ENCODE measurements at places on chromosomes 6 and 20.

GRCh38 chr20:43680981-43681380, 14.1 kb downstream of the MYBL2 start:
- no peak for DNase-seq

DNA sequence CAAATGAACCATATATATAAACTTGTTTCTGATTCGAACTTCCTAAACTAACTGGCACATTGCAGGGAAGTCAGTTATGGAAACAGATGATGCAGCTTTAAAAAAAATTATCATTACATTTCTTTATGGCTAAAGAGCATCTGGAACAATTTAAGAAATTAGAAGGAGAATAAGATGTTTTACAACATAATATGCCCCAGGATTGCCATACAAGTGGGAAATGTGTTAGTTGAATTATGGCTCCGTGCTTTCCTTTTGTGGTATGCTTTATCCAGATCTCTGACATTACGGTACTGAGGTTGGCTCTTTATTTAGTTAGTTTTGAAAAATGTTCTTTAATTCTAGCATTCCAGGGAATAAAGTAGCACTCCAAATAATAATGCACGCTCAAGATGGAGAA, 343.0 kb upstream of the ZFP64 start:
- no peak for DNase-seq

DNA sequence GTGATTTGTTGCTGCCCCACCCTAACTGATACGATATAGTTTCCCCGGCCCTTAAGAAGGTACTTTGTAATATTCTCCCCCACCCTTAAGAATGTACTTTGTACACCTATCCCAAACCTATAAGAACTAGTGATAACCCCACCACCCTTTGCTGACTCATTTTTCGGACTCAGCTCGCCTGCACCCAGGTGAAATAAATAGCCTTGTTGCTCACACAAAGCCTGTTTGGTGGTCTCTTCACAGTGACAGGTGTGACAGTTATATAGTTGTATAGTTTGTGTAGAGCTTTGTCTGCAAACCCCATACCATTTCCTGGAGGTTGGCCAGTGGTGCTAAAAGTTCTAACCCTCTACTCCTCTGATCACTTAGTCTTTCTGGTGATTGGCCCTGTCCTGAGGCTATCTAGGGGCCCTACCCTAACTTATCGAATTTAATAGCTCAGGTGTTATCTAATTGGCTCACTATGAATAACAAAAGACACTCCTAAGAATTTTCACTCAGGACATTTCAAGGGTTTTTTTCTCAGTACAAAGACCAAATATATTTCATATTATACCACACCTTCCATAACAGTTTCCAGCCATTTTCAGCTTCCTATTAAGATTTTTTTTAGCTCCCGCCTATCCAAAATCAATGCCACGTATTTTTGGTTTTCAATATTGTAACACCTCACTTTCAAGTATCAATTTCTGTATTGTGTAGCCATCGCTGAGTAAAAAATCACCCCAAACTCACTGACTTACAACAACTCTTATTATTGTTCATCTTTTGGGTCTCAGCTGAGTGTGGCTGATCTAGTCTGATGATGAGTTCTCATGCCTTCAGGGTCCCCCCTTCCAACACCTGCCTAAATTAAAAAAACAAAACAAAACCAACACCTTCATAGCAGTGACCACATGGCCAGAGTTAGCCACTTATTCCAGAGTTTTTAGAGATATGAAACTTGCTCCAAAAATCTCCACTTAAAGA, 9.8 kb upstream of the BTN1A1 start:
- no peak for DNase-seq

GRCh38 chr6:74705451-74705850, 500.4 kb downstream of the COL12A1 start:
- DNase-seq, result no peak

GRCh38 chr6:71457929-71458328, 169.3 kb downstream of the OGFRL1 start:
- no peak for DNase-seq

- peak; percentile 68 for DNase-seq
Measured at GRCh38 chr6:138817799-138818198, 21.9 kb downstream of the ECT2L start.

DNA sequence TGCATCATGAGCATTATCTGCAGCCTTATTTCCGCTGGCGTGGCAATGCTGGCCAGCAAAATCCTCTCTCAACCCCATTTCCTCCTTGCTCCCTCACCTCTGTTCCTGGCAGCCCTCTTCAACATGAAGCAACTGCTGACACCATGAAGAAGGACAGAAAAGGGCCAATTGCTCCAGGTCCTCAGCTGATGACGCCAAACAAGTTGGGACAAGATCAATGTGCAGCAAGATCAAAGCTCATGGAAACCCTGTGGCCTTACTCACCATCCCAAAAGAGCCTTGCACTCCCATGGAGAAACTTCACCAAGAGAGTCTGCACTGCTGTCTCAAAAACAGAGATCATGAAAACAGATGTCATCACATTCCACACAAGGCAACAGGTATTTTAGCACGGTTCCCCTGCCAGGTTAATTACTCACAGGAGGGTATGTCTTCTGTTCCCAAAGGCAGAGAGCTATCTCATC, 7.4 kb downstream of the GFOD1 start:
- no peak for DNase-seq

- DNase-seq, result no peak
Measured at GRCh38 chr6:95280686-95281273, 296.6 kb upstream of the MANEA start.

DNA sequence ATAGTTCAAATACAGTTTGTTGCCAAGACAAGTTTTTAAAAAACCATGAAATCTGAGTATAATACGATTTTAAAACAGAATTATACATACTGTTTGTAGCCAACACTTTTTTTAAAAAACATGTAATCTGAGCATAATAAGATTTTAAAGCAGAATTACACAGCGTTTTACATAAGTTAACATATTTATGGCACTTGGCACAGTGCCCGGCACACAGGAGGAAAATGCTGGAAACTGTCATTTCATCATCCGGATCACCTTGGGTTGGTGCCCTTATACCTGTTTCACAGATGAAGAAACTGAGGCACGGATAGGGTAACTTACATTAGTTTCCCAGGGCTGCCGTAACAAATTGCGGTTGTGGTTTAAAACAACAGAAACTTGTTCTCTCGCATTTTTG, 193.0 kb downstream of the BMP7 start:
- DNase-seq, result no peak

GRCh38 chr20:47544240-47544639, 42.6 kb downstream of the NCOA3 start:
- no peak for DNase-seq

GRCh38 chr6:142902636-142903053, 42.3 kb downstream of the HIVEP2 start:
- DNase-seq, result peak; percentile 48

- peak; percentile 81 for DNase-seq
Measured at GRCh38 chr6:118697554-118697953, 46.2 kb upstream of the CEP85L start.

GRCh38 chr6:31652925-31653724, 664 bp upstream of the BAG6 start:
- peak; percentile 95 for DNase-seq

DNA sequence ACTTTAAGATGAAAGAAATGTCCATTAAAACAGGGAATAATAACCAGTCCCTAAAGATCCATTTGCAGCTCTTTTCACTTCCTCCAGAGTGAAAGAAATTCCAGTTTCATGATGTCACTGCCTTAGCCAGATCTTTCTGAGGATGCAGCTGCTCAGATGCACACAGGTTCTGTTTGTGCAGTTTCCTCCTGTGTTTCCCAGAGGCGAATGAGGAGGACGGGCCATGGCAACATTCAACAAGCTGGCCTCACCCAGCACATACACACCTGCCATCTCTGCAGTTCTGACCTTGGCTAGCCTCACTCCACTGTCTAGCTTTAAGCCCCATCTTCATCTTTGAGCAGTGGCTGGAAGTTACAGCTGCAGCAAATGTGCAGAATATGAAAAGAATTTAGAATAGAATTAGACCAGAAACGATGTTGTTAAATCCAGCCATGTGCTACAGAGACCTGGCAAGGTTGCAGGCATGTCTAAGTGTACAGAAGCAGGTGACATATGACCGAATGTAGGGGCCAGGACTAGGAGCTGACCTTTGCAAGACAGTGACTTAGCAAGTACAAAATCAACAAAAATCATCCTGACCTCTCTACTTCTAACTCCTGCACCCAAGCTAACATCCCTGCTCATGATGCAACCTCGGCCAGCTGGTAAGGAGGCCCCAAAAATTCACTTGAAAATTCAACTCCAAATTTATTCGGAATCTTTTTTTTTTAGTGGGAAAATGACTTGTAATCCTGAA, 35.0 kb downstream of the FAM50B start:
- DNase-seq, result no peak

GRCh38 chr20:41512624-41513023, 105.6 kb downstream of the CHD6 start:
- no peak for DNase-seq

- DNase-seq, result peak; percentile 66
Measured at GRCh38 chr20:58907320-58908137, 55.0 kb downstream of the GNAS start.

GRCh38 chr6:25583099-25583498, 68.9 kb upstream of the SCGN start:
- no peak for DNase-seq

DNA sequence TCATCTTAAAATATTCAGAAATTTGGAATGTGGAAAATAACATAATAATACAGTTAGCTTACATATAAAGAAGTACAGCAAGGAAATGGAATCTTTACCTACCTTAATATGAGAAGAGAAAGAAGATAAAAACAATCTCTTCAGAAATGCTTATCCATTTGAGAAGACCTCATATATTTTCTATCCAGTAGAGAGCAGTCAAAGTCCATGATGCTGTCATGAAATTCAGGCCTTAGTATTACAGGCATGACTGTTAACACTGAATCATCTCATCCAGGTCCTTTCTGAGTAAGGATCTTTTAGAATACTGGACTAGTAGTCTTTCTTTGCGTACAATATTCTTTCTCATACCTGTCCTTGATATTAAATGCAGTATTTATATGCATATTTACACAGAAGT, 713.4 kb downstream of the CD109 start:
- no peak for DNase-seq

DNA sequence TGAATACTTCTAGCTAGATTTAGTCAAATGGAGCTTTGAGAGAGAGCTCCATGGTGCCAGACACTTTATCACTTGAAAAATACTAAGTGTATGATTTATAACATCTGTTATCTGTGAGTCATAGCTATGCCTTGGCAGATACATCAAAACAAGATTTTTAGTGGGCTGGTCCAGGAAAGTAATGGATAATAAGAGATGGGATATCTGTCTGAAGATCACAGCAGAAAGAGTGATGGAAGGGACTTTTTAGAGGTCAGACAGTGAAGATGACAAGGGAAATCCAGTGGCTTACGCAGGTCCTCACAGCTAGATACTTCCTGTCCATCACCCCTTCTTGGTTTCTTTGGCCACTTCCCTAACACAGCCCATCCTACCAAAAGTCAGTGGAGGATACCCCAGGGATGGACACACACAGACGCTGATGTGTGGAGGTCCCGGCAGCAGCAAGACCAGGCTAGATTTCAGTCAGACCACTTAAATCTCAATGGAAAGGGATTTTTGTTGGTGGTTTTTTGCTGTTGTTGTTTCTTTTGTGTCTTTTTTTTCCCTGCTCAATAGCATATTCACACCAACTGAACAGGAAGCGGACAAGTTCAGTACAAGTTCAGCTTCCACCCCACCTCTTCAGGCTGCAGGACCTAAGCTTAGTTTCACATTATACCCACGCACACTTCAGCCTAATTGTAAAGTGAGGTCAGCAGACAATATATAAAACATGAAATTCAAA, 209.3 kb downstream of the ALDH8A1 start:
- no peak for DNase-seq

- no peak for DNase-seq
Measured at GRCh38 chr6:112305795-112306564, 41.1 kb upstream of the RFPL4B start.

GRCh38 chr6:167146135-167146534, 11.6 kb downstream of the GPR31 start:
- DNase-seq, result no peak

DNA sequence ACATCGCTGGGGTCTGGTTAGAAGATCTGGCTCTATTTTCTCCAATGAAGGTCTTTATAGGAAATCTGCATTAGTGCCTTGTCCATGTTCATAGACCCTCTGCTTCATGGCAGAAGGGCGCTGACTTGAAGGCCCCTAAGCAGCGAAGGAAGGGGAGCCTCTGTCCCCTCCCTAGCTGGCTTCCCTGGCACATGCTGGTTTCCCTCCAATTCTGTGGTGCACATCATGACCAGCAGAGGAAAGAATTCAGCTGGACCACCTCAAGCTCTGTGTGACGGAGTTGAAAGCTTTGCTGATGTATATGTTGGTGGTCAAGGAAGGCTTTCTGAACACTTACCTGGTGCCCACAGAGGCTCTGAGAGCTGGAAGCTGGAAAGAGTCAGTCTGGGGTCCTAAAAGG, 129.7 kb upstream of the MYLIP start:
- no peak for DNase-seq

GRCh38 chr6:17167327-17167979, 65.6 kb downstream of the STMND1 start:
- DNase-seq, result no peak

DNA sequence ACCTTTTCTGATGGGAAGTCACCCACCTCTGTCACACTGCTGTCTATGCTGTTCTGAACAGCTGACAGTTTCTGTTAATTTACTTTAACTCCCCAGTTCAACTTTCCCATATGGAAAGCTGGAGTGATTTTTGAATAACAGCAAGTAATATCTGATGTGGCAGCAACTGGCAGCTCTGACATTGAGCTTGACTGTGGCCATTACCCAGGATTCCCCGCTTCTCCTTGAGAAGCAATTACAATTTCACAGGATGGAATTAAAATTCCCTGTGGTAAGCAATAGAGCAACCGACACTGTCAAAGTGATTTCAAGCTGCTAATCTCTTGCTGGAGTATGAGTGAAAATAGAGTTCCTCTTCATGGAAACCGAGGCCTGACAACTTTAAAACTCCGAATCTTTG, 348.1 kb upstream of the SOX4 start:
- no peak for DNase-seq

DNA sequence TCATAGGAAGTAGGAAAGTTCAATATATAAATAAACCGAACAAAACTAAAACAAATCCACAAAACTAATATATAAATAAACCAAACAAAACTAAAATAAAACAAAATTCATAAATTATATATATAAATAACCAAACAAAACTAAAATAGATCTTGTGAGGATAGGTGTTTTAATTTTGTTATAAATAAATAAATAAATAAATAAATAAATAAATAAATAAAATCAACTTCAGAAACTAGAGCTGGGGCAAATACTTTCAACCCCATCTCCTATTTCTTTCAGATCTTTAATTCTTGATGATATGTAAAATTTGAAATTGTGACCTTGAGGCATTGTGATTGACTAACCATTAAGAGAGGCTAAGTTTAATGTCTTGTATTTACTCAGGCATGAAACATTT, 416.1 kb downstream of the SAMD5 start:
- no peak for DNase-seq

GRCh38 chr6:33910594-33910993, 106.8 kb upstream of the MLN start:
- DNase-seq, result no peak
